ENCODE measurements at places on chromosomes 11 and 22.
A peak's percentile ranks its signal among the peaks of the same experiment; 100 is the strongest.

GRCh38 chr22:37166675-37167066 is 17.0 kb upstream of the IL2RB start:
- DNase-seq = peak; percentile 66

- DNase-seq = no peak
Measured at GRCh38 chr11:3867209-3868091, 12.0 kb downstream of the STIM1 start.

- DNase-seq = no peak
Measured at GRCh38 chr11:75836417-75836816, 21.4 kb downstream of the UVRAG start.

- no peak for DNase-seq
Measured at GRCh38 chr11:68325183-68325906, 13.0 kb downstream of the LRP5 start.

GRCh38 chr11:74592063-74592440 is 330 bp upstream of the POLD3 start:
- DNase-seq = no peak

Measured in GM19239 (cell line).